ENCODE measurements at places on chromosomes 4 and X. TPM values are rescaled to one million over a fixed set of nuclear protein-coding genes. Genes with fewer than 3 reads are reported as not detected.

NEUROG2 gene
- not detected for total RNA-seq

NOA1 gene
- 8.7 TPM for total RNA-seq

PABPC4L gene
- total RNA-seq, result 4.4 TPM

PRRG3 gene
- total RNA-seq, result not detected

DNA sequence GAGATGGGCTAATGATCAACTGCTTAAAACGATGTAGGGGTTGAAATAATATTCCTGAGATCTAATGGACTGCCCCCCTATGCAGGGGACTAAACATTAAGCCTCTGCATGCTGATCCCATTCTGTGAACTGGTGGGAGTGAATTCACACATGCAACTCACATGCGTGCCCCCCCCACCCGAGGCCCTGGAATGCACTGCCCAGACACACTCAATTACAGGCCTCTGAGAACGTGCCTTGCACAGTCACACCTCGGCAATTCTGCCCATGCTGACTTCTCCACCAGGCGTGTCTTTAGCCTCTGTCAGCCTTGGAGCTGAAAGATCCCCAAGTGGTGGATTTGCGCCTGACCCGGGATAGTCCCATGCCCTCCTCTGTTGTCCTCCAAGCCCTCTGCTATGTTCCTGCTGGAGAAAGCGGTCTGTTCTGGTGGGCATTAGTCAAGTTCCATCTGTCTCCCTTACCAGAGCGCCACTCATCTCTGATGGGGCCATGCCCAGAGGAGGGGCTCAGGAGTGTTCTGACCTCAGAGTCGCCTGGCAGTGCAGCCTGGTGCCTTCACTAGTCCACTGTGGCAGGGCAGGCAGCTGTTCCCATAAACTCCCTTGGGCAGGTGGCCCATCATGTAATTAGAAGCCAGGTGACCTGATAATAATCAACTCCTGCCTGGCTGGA lies 86.5 kb downstream of the DRD5 start:
- no peaks in the 10 kb centered on the region for H3K27me3 ChIP-seq
- no peak overlapping the region for H3K27ac ChIP-seq
- no peaks in the 10 kb centered on the region for H3K36me3 ChIP-seq
- DNase-seq, result no peak
- no peak overlapping the region for H3K4me3 ChIP-seq

DNA sequence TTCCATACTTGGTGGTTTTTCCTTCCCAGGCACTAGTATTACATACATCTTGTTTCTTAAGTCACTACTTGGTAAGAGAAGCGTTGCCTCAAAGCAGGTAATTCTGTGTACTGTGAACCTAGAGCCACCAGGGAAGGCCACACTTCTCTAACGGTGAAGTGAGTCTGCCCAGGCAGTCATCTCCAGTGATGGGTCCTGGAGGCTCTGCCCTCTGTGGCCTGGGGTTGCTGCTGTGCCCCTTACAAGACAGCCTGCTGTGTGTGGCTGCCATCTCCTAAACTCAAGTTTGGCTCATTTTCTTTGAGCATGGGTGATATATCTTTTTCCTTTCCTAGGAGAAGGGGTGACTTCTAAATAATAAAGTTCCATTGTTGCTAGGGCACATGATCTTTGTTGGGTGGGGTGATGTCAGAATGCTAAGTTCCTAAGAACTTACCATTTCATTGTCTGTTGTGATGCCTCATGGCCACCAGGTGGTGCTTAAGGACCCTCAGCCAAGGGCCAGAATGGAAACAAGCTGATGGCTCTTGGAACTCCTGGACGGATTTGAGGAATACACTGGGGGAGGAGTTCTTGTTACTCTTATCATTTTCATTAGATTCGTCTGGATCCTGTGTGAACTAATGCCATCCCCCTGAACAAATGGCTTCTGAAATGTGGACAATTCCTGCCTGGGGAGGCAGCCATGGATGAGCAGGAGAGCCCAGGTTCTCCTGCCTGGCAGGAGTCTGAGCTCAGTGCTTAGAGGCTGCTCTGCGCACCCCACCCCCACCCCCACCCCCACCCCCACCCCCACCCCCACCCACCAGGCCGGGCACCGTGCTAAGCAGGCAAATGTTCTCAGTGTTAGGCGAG lies 41.1 kb upstream of the WDR1 start:
- H3K4me1 ChIP-seq, result no peaks in the 10 kb centered on the region
- H3K36me3 ChIP-seq, result no peaks in the 10 kb centered on the region
- H3K27me3 ChIP-seq, result peaks cover 34% of the 10 kb centered on the region

Measured in A673 (cell line).